ENCODE measurements at places on chromosomes 3 and 15.

GRCh38 chr3:179067839-179068238 is 3.8 kb downstream of the ZMAT3 start:
- no peak for DNase-seq

DNA sequence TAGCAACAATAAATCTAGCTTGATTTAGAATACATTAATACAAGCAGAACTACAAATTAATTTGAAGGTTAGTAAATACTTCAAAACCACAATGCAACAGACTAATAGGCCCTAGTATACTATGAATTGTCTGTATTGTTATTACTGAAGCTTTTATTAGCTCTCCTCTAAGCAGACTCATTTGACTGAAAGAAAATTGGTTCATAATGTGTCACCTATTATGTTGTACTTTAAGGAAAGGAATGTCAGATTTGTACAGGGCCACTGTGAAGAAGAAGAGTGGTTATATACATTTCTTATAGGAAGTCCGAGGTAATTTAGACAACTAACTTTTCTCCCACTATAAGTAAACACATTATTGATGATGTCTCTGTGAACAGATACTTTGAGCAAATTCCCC is 954.5 kb downstream of the ZPLD1 start:
- DNase-seq, result no peak

DNA sequence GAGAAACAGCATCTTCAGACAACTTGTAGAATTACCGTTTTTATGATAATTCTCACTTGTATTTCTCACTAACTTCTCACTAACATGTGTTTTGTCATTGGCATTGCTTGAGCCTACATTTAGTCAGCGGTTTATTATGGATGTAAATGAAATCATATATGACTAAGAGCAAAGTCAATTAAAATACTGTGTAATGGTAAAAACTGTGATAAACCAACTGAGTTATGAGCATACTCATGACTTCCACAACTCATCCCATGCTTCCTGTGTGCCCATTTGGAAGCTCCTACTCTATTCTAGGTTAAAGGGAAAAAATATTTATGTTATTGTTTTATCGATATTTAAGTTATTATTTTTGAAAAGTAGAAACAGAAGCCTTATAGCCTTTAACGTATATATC is 12.8 kb downstream of the PXK start:
- DNase-seq, result no peak

GRCh38 chr3:127834771-127835170 is 12.5 kb upstream of the MGLL start:
- no peak for DNase-seq

DNA sequence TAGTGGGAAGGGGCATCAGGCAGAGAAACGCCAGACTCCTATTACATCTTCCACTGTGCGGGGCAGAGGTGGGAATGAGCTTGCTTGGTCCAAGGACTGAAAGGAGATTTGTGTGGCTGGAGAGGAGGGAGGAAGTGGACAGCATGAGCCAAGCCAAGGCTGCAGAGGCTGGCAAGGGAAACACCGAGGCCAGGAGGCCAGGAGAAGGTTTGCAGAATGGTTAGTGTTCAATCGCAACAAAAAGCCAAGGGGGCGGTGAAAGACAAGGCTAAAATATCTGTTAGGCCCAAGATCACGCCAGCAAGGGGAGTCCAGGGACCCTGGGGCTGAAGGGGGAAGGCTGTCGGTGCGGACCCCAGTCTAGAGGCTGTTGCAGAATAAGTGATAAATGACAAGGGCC is 75.8 kb downstream of the CPN2 start:
- no peak for DNase-seq

GRCh38 chr3:159886050-159886449 is 102.6 kb upstream of the IL12A start:
- no peak for DNase-seq

DNA sequence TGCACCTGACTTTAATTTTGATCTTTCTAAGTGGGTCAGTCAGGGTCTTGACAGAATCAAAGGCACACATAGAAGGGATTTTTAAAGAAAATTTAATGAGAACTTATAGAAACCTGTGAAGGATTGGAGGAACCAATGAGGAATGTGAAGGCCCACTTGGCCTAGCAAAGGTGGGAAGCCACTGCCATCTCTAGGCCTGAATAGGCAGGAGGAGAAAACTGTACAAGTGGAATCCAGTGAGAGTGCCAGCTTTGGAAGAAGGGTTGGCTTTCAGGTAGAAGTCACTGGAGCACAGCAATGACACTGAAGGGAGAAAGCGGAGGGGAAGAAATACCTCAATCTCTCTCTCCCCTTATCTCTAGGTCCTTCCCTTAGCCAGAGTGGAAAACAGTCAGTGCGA is 380.7 kb upstream of the KCNMB2 start:
- DNase-seq, result no peak

DNA sequence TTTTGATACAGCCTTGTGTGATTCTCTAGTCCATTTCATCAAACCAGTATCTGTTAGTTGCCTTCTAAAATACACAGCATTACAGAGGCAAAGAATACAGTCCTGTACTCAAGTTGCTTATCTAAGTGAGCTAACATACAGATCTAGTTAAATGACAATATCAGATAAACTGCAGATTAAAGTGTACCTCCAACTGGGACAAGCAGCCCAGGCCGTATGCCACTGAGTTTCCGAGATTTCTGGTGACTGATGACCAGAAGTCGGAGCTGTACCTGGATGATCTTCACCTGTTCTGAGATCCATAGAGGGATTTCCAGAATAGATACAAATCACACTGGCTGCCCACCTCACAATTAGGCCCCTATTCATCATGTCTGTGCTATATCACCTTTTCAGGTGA is 6.3 kb upstream of the TRIM59 start:
- no peak for DNase-seq
